ENCODE measurements at places on chromosomes 4 and X.

DNA sequence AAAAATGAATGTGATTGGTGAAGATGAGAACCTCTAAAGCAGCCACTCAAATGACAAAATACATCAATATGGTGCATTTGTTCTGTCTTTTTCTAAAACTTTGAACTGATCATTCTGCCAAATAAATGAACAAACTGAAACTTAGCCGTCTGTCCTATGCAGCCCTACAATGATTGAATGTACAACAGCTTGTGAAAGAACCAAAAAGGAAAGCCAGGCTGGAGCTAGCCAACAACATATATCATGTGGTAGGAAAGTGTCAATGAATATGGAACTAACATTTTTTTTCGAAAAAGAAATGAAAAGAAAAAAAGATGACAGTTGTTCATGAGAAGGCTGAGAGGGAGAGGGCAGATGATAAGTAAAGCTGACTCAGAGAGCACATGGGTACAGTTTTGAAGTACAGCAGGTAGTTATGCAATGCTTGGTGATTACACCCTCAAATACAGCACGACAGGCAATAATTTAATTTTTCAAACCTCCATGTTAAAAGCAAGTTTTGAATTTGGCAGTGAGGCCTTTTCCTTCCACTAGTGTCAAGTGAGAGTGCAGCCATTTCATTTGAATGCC is 21.2 kb upstream of the SLC7A11 start:
- no peak for DNase-seq

DNA sequence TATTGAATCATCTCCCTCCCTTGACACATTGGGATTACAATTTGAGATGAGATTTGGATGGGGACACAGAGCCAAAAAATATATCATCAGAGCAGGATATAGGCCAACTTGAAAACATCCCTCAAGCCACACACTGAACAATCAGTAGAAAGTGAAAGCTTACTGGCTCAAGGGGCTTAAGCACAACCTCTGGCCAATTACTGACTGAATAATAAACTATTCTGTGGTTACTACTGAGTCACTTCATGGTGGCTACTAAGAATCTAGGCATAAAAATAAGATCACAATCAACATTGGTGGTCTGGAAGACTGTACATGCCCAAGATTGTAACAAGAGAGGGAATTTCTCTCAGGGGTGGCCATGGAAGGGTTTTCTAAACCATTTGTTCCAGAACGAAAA is 27.4 kb upstream of the GPR174 start:
- DNase-seq = no peak

DNA sequence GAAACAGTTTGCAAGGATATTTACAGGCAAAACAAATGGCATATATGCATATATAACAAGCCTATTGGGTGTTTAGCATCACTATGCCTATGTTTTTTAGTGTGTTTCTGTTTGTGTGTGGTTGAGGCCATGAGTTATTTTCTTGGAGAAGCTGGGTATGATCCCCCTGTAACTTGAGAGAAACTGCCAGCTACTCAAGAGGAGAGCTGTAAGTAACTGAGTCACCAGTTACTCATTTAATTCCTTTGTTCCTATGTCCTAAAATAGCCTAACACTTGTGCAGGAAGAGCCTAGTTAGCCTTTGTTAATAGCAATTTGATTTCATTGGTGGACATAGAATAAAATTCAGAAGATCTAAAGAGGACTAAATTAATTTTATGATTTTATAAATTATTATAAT is 79.1 kb downstream of the PWWP3B start:
- no peak for DNase-seq

DNA sequence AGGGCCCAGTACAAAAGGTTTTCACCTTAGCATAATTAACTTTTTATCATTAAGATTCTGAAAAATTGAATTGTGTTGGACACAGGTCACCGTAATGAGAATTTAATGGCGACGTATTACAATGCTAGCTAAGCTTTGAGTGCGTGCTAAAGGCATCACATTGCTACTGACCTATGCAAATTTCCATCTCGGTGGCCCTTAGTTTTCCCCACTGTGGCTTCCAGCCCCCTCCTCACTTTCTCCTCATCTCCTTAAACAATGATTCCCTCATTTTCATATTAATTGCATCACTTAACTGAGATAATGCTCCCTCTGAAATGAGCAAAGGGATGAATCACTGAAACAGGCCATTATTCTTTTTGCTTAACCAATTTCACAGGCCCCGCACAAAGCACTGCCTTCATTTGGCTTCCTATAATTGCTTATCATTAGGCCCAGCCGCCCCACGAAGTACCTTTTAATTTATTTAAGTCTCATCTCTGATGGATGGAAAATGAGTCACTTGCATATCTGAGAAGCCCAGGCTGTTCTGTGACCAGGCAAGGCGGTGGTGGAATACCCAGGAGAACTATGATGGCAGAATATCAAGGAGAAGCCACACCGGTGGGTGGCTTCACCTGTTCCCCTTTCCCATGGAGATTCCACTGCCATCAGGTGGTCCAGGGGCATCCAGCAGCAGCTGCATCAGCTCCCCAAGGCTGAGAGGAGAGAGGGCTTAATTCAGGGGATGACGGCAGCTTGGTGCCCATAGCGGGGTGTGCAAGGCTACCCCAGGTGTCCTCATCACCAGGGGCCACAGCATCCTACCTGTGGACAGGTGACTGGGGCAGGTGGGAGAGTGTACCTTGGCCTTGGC is 223.8 kb upstream of the BOD1L1 start:
- no peak for DNase-seq

DNA sequence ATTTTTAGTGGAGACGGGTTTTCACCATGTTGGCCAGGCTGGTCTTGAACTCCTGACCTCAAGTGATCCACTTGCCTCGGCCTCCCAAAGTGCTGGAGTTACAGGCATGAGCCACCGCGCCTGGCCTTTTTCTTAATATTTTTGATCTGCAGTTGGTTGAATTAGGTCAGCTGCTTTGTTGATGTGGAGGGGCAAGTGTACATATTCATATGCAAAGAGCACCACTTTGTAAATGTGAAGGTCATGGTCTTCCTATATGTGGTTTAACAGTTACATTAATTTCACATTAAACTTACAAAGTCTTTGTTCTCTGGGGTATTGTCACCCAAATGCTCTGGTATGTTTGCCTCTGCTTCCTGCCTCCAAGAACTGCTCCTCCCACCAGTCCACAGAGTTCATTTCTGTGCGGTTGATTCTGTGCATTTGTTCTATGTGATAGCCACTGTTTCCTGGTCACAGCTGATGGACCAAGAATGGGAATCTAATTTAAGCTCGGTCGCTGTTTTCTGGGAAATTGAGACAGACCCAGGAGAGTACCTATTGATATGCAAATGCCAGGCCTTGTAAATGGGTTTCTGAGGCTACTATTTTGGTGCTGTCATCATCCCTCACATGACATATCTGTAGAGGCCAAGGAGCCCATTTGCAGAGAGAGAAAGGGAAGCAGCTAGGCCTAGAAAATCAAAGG is 26.9 kb upstream of the HPSE start:
- DNase-seq = no peak

- no peak for DNase-seq
These were observed 471.7 kb downstream of the GASK1B start for GRCh38 chr4:157700898-157701694.

DNA sequence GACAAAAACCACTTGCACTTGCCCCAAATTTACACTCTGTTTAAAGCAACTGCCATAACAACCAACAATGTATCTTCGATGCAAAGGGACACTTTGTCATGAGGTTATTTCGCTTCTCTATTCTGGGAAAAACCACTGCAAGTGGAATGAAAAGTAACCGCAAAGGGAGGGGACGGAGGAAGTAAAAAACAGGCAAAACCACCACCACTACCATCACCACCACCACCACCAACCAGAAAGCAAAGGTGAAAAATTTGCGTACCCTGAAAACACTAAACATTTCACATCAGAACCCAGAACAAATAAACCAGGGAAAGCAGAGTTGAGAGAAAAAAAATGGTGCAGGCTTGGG is 1.2 kb upstream of the N4BP2 start:
- no peak for DNase-seq

GRCh38 chrX:111264385-111264784 is 5.9 kb downstream of the CAPN6 start:
- no peak for DNase-seq

GRCh38 chr4:54063737-54064316 is 578 bp downstream of the CHIC2 start:
- DNase-seq = no peak

- DNase-seq = no peak
These were observed 2.0 kb upstream of the FATE1 start for GRCh38 chrX:151713849-151714248.

DNA sequence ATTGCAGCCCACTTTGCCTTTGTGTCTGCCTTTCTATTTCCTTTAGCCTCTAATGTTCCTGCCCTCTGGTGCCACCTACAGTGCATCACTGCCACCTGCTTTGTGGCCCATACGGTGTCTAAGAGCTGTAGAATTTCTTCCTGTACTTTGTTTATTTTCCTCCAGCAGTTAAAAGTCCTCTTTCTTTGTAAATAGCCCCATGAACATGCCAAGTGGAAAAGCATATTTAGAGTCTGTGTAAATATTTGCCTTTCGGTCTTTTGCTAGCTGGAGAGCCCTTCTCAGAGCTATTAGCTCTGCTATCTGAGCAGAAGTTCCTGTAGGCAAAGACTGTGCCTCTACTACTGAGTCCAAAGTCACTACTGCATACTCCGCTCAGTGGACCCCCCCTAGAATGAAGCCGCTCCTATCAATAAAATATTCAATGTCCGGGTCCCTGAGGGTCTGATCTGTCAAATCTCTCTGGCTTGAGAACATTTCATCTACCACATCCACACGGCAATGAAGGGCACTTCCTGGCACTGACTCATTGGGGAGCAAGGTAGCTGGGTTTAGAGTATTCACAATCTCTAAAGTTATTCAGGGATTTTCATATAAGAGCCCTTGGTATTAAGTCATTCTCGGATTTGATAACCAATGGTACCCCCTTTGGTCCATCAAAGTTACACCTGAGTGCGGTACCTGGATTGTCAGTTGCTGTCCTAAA is 36.3 kb downstream of the SULT1E1 start:
- no peak for DNase-seq

DNA sequence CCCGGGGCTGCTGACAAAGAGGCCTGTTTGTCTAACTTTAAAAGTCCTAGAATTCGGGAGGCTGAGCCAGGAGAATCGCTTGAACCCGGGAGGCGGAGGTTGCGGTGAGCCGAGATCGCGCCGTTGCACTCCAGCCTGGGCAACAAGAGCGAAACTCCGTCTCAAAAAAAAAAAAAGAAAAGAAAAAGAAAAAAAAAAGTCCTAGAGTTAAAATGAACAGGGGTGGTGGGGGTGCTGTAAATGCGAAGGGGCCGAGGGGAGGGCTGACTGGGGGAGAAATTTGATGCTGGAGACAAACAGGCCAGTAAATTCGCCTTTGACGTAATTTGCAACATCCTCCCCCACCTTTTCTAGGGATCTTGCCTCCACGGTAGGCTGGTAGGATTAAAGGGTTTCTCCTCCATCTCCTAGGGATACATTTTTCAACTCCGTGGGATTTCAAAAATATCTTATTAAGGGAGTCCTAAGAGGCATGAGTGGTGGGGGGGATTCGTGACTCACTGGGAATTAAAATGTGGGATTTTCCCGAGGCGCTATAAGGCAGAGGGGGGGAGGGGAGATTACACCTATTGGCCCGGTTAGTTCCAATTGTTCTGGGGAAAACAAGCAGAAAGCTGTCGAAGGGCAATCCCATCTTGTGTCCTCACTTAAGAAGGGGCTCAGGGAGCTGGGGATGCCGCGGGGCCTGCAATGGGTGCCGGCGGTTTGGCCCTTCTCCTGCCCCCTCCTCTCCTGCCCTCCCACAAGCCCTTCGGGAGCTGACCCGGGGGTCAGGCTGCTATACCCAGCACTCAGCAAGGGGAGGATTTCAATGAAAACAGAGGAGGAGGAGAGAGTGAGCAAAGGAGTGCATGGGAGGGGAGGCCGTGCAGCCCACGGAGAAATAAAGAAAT is 3.0 kb upstream of the BCOR start:
- DNase-seq = no peak

DNA sequence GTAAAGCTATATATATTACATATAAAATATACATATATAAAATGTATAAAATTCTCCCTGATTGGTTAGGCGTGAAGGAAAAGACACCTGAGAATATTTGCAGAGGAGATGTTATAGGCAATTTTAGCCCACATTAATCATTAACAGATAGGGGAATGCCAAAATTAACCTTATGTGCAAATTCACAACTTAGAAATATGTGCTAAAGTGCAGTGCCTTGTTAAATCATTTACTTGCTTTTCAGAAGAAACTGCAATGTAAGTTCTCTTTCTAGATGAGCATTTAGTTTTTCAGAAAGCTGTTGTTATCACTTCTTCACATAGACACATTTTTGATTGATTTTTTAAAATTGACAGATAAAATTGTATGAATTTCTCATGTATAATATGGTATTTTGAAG is 5.6 kb downstream of the TASL start:
- no peak for DNase-seq

- DNase-seq = no peak
These were observed 14.6 kb upstream of the PRSS12 start for GRCh38 chr4:118367361-118367760.

GRCh38 chrX:150051096-150051495 is 112.8 kb upstream of the EOLA2 start:
- DNase-seq = no peak

GRCh38 chr4:912548-913279 is 19.4 kb downstream of the GAK start:
- no peak for DNase-seq

- DNase-seq = no peak
These were observed 810 bp downstream of the SPRY1 start for GRCh38 chr4:123397144-123398065.

GRCh38 chrX:74389016-74389722 is 32.1 kb upstream of the SLC16A2 start:
- no peak for DNase-seq

DNA sequence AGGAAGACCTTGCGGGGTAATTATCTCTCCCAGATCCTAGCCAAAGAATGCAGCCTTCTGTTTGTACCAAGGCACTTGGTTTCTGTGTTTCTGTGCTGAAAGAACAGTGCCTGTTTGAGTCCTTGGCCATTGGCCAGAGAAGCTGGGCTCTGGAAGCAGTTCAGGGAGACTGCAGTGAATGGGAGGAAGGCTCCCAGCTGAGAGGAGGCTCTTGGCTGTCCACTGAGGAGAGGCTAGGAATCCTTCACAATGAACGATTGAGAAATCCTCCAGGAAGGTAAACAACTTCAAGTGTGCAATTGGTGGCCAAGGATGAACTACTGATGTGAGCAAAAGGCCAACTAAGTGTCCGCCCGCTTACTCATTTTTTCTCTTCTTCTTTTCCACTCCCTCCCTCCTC is 61.3 kb downstream of the HS3ST1 start:
- DNase-seq = no peak

DNA sequence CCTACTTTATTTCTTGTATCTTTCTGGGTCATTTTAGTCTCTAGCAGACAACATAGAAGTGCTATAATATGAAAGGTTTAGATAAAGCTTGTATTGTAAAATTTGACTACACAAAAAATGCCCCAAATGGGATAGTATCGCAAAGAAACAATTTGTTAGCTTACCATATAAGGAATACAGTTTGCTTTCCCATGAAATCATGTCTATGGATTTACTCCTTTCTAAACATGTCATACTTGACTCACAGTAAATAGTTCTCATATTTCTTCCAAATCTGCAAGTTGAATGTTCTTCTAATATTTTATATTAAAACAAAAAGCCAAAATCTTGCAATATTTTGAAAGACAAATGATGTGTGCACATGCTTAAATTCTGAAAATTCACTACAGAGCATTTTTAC is 103.9 kb downstream of the PPA2 start:
- DNase-seq = no peak

GRCh38 chrX:18674417-18674787 is 2.5 kb upstream of the RS1 start:
- DNase-seq = no peak

All from NCI-H1417 treated with DMSO at 0.1 percent for 48 hours (cell line).